ENCODE measurements at places on chromosomes 7 and 10.

- no peak for DNase-seq
Observed at GRCh38 chr7:134589491-134589941, 40.6 kb downstream of the AKR1B15 start.

- no peak for DNase-seq
Observed at GRCh38 chr10:78927257-78927995, 141.3 kb upstream of the ZMIZ1 start.

DNA sequence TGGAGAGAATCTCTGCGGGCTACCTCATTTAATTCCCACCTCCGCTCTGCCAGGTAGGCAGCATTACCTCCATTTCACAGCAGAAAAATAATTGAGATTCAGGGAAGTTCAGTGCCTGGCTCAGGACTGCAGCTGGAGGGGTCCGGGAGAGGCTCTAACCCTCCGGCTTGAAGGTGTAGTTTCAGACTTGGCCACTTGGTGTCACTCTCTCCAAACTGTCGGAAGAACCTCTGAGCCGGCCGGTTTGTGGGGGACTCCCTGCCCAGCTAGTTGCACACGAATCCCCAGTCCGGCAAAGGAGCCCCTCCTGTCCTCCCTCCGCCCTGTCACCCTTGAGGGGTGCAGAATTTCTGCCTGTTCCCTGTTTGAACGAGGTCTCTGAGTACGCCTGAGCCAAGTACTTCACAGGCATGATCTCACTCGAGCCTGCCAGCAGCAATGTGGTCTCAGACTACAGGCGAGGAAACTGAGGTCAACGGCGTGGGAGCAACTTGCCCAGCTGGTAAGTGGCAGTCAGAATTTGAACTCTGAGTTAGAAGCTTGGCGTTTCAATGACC lies 144.7 kb upstream of the ZNF716 start:
- no peak for DNase-seq

DNA sequence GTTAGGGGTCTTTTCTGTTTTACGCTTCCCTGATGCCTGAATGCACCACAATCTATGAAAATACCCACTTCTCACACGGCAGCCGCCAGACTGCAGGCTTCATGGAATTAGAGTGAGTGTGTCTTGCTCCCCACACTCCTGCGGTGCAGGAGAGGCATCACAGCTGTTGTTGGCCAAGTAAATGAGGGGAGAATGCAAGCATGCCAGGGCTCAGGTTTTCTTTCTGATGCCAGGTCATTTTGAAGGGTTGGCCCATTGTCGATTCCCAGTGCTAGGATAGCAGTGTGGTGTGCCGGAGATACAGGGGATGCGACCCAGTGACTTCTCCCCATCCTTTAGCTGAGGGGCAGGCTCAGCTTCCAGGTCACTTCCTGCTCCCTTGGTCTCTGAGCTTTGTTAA lies 16.3 kb downstream of the CXCL12 start:
- no peak for DNase-seq

DNA sequence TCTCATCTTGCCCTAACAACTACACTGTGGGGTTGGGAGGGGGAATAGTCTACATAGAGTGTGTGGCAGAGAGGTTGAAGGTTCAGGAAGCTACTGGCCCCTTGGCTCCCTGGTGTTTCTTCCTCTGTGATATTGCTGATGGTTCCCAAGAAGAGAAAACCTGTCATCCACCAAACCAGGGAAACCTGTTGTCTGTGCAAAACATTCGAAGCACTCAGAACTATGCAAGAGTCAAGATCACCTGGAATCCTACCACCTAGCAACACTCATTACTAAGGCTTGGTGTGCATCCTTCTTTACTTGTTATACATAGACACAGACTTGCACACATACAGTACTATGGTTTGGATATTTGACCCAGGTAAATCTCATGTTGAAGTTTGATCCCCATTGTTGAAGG lies 46.5 kb upstream of the MKI67 start:
- DNase-seq: no peak

DNA sequence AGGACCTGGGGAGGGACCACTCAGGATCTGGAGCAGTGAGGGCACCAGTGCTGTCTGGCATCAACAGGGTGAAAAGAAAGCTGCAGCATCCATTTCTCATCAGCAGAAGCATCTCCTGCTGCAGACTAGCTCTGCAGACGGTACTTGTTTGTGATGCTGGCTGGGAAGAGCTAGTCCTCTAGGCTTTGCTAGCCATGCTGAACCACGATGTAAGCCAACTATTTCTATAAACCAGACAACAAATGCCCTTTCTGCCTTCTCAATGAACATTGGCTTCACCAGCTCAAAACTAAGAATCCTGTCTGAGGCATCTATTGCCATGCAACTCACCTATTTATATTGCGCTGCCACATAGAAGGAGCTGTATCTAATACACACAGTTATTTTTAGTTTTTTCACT lies 65.6 kb downstream of the CTTNBP2 start:
- no peak for DNase-seq

DNA sequence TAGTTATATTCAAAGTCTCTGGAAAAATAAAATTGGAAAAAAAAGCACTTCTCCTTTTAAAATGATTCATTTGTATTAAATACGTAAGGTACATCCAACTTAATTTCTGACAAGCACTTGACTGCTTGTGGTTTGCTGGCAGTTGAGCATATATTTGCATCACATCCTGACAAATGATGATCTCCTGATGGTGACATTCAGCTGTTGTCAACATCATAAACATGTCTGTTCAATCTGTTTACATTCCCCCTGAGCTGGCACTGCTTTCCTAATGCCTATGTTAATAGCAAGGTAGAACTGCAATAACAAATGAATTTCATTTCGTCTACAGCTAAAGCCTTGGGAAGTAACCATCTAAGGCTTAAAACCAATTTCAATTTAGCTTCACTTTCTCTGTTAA lies 24.4 kb downstream of the TSPAN12 start:
- no peak for DNase-seq

DNA sequence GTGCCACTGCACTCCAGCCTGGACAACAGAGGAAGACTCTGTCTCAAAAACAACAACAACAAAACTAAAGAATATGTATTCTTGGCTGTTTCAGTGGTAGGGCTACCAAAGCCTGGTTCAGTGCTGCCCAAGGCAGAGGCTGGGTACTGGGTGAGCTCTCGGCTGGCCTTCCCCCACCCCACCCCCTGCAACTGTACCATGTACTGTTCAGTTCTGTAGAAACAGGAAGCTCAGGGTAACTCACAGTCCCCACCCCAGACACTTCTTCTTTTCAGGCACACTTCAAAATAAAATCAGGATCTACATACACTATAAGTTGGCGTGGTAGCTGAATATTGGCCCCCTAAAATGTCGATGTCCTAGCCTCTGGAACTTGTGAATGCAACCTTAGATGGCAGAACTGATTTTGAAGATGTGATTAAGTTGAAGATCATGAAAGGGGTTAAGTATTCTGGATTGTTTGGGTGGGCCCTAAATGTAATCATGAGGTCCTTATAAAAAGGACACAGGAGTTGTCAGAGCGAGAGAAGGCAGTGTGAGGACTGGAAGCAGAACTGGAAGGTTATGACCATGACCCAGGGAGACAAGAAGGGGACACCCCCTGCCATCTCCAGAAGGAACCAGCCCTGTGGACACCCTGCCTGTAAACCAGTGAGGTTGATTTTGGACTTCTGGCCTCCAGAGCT lies 31.2 kb downstream of the TBXAS1 start:
- DNase-seq: peak; percentile 58

Data from GDM1 (cell line).